ENCODE measurements at places on chromosomes 3 and 15. TPM values are rescaled to one million over a fixed set of nuclear protein-coding genes. Genes with fewer than 3 reads are reported as not detected.

DNA sequence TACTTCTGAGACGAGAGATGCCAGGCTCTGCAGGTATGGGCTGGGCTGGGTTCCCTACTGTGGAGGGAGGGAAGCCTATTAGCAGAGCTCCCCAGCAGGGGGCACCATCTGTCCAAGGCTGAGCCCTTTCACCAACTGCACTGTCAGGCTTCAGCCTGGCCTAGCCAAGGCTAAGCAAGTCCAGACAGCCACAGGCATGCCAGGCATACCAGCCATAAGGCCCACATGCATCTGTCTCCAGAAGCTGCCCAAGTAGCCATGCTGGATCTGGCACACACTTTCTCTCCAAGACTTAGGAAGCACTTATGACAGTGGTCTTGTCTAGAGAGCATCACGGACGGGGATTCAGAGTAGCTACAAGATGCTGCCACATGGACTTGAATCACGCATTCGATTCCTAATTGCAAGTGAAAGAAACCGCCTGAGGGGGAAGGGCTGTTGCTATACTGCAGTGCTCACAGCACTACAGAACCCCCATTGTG is 28.3 kb downstream of the RUVBL1 start:
- DNase-seq: no peak

DNA sequence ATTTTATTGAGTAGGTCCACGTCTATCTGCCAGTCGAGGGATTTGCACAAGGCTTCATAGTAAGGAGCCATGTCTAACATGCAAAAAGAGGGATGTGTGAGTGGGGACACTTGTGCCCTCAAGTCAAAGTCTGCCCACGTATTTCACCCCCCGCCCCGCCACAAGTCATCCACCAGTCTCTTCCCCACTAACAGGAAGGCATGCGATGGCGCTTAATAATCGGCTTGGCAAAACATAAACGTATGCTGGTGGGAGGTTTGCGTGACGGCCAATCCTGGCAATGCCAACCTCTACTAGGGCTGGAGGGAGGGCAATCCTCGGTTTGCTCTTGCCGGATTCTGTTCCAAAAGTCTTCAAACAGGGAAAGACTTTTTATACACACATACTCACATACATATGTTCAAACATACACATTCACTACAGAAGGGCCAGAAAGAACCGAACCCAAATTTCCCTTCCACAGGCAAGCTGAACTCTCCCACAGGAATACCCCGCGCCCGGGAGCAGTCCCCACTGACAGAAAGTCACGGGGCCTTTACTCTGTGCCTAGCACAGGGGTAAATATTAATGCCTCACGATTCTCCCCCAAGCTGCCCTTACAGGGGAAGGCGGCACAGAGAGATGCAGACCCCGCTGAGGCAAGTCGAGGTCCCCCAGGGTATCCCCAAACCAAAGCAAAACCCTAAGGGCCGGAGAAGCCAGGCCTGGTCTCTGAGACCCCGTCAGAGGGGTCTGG is 675 bp downstream of the PSMD6 start:
- DNase-seq: no peak

GRCh38 chr15:88799341-88799740 is 3.9 kb upstream of the ACAN start:
- peak; percentile 47 for DNase-seq

DNA sequence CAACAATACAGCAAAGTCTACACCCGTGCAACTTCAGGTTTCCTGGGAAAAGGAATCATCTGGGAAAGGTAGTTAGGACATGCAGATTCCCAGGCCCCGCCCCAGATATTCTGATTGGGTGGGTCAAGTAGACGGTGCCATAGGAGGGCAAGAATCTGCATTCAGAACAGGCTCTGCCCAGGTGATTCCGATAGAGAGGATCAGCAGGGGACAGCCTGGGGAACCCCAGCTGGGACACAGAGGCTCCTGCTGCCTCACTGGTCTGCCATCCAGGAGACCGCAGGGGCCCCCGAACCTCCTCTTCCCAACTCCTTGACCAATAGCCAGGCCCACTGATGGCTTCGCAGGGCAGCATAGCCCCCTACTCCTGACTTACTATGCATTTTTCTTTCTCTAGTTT is 243.4 kb downstream of the VPS13C start:
- DNase-seq: no peak

DNA sequence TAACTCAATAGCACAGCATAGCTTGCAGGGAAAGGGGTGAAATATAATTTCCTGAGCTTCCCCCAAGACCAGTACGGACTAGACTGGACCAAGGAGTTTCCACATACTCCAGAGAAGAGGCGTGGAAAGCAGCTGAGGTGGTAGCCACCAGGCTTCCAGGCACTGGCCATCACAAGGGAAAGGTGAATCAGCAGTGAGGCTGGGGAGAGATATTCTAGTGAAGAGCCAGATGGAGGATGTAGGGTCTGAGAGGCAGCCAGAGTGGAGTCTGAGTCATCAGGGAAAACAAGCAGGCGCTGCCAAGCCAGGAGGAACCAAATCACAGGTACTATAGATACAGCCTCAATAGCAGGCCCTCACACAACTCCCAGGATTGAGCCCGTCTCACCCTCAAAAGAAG is 9.6 kb upstream of the RASA2 start:
- DNase-seq: no peak

DNA sequence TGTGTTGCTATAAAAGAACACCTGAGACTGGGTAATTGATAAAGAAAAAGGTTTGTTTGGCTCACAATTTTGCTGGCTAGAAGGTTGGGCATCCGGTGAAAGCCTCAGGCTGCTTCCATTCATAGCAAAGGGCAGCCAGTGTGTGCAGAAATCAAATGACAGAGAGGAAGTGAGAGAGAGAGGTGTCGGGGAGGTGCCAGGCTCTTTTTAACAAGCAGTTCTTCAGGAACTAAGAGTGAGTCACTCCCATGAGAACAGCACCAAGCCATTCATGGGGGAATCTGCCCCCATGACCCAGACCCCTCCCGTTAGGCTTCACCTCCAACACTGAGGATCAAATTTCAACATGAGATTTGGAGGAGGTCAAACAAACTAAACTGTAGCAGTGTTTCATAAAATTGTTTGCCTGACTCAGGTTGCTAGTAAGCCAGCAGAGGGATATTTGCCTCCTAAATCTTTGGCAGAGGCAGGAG is 4.5 kb upstream of the PARP15 start:
- no peak for DNase-seq

DNA sequence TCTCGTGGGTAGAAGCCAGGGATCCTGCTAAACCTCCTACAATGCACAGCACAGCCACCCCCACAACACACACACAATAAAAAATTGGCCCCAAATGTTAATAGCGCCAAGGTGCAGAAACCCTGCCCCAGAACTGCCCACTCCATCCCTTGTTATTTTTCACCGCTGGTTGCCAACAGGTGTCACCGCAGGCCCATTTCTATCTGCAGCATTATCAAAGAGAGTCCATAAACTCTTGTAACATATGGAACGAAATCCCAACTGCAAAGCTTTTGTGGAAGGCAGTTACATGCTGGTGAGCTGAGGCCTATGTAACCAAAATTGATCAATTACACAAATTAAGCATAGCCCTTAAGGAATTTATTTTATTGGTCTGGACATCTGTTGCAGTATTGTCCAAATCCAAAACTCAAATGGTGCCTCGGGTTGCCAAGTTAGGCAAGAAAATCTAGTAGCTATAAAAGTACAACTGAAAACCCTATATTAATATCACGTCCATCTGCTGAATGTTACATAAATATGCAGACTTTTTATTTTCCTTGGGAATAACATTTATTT is 66.2 kb downstream of the SAMMSON start:
- no peak for DNase-seq

GRCh38 chr3:46289966-46290365 is 47.7 kb downstream of the CCR3 start:
- no peak for DNase-seq

DNA sequence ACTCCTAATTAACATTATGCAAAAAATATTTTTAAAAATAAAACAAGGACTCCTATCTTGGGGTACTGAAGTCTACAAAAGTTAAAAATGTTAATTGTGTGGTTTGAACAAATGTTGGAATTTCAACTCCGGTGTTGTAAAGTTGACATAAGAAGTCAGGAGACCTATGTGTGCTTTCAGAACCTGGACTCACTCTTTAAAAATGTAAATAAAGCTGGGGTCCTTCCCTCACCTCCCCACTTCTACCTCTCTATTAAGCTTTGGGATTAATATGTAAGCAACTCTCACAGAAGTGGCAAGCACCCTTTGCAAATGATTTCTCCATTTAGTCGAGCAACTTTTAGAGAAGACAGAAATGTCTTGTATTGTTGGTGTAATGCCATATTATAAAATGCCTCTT is 11.9 kb downstream of the MEIS2 start:
- DNase-seq: no peak

DNA sequence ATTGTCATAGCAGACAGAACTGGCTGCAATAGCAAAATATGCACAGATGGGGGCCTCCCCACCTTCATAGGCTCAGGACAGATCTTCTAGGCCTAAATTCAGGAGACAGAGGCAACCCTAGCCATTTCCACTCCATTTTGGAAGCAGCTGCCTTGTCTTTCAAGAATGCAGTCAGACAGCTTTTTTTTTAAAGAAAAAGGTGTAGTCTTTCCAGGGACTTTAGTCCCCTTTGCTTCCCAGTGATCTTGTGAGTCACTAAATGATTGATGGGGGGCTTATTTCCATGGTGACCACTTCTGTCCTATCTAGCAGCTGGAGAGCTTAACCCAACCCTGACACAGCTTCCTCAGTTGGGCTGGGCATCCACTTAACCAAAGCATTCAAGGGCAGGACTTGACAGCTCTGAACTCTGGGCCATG is 165.9 kb downstream of the TPRG1 start:
- DNase-seq: no peak

- no peak for DNase-seq
These were observed 523.2 kb downstream of the OTOL1 start for GRCh38 chr3:162019817-162020216.

DNA sequence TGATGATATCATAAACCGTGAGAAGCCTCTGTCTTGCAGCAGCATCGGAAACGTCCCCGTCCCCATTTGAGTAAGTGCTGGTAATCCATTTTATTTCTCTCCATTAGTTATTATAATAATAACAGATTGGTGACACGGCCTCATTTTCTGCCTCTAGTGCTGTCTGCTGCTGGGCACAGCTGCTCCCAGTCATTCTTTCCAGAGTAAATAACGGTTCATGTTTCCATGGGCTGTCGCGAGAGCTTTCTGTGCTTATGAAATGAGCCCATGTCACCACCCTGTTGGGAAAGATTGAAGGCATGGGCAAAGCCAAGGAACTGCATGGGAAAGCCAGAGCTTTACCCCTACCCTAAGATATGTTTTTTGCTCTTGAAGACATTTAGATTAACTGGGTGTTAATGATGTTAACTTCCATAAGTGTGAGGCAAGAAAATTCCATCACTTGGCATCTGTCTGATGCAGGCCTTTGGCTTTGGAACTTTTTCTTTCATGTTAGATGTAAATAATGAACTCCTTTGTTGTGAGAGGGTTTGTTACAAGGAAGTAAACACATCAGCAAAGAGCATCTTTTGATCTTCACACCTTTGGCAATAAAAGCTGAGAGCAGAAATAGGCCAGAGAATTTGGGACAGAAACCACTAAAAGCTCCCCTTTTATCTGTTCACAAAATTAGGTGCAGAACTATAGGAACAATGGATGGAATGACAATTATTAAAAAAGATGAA is 141.8 kb downstream of the FILIP1L start:
- DNase-seq: no peak

DNA sequence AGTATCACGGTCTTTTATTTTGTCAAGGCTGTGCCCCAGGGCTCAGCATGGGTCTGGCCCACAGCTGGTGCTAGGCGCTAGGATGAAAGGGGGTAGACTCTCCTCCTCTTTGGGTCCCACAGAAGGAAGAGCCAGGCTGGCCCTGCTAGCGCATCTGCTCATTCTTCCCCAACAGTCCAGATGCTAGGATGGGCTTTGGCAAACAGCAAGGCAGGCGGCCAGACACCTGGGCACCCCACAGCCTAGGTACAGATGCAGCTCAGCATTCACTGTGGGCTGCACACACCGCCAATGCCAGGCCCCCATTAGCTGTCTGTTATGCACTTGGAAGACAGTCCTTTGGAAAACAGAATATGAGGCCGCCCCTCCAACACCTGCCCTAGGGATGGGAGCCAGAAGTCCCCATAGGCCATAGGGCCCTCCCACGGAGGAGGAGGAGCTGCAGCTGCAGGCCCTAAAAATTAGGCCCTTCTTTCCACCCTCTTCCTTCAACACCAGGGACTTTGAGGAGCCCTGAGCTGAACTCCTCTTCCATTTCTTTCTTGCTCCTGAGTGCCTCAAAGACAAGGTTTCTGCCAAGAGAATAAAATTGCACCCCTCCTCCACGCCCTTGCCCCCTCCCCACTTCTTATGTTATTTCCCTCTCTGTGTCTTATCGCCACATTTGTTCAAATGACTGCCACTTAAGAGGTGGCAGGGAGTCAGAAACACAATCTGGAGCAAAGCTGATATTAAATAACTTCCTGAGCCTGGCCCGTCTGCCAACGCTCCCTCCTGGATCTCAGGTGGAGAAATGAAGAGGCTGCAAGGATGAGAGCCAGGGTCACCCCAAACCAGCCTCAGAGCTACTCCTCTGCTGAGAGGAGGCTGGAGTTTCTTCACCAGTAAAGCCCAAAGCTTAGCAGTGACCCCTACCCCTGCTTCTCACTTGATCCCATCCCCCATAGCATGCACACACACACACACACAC is 13.7 kb downstream of the NTRK3 start:
- no peak for DNase-seq

DNA sequence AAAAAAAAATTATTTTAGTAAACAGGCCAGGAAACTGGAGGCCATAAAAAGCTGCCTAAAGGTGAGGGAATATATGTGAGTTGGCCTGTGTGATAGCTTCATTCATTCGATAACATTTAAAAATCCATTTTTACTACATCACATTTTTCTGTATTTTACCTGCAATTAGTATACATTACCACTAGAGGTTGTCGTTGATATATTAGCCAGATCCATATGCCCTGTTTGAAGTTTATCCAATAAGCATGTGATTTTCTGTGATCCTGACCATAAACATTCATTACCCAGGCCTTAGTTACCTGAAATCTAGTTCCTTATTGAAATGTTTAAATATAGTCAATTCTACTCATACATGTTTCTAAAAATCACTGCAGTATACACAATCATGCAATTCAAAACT is 71.4 kb downstream of the ARNT2 start:
- no peak for DNase-seq

- DNase-seq: no peak
These were observed 66.7 kb upstream of the GCSAM start for GRCh38 chr3:112199622-112200316.

DNA sequence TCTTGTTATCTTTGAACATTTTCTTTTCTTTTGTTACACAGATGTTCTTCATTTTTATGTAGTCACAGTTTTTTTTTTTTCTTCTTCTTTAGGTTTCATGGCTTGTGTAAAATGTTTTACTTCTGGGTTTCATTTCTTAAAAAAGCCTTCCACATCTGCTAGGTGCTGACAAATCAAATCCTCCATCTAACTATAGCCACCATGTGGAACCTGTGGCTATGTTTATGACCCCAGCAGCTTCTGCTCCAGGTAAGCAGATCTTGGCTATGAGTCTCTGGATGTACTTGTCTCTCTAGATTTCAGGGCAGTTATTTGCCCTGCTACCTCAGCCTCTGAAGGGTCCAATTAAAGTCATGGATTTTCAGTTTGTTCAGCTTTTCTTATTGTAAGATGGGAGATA is 44.5 kb downstream of the OXSM start:
- DNase-seq: no peak

DAZL gene
- not detected for total RNA-seq

RPS27L gene
- total RNA-seq: 221 TPM

CCDC39 gene
- total RNA-seq: not detected

XCR1 gene
- not detected for total RNA-seq

CPLX3 gene
- not detected for total RNA-seq

IL17RB gene
- total RNA-seq: 0.22 TPM

NRROS gene
- 0.50 TPM for total RNA-seq

PAQR5 gene
- total RNA-seq: not detected

CSTA gene
- total RNA-seq: not detected

RTP1 gene
- total RNA-seq: not detected

SNRPN gene
- 97.4 TPM for total RNA-seq

GOLGA6L4 gene
- 6.8 TPM for total RNA-seq
